Mammary microvascular endothelial cell (primary cell): ENCODE measurements at places on chromosomes 7 and 10. TPM values are rescaled to one million over a fixed set of nuclear protein-coding genes. Genes with fewer than 3 reads are reported as not detected.

Gene WDFY4
- total RNA-seq: 2.6 and 3.5 TPM in 2 replicates

Gene BRAT1
- 39.9 and 41.0 TPM in 2 replicates for total RNA-seq

Gene ADCY1
- 0.07 and 0.25 TPM in 2 replicates for total RNA-seq

Gene RASSF4
- 2.2 and 2.5 TPM in 2 replicates for total RNA-seq

Gene MLXIPL
- total RNA-seq: not detected in 2 replicates

Gene ICA1
- total RNA-seq: 10.9 and 11.1 TPM in 2 replicates

Gene SKAP2
- 31.1 and 40.2 TPM in 2 replicates for total RNA-seq

Gene ATOH7
- total RNA-seq: not detected in 2 replicates

Gene OR2A5
- not detected in 2 replicates for total RNA-seq

Gene PCBD1
- 88.6 and 97.0 TPM in 2 replicates for total RNA-seq

Gene RPA3
- total RNA-seq: 28.4 and 30.0 TPM in 2 replicates

Gene ITGB8
- total RNA-seq: 0.34 and 0.67 TPM in 2 replicates

Gene NKX1-2
- total RNA-seq: not detected in 2 replicates

Gene LRRD1
- total RNA-seq: 0.07 TPM in 1 of 2 replicates, not detected in the other

Gene C10orf67
- not detected in 2 replicates for total RNA-seq

Gene CTNNA3
- under 0.01 TPM in 1 of 2 replicates, not detected in the other for total RNA-seq

Gene ZNF862
- 3.4 and 5.1 TPM in 2 replicates for total RNA-seq

Gene LMOD2
- not detected in 2 replicates for total RNA-seq

Gene BEND7
- total RNA-seq: 8.8 and 9.6 TPM in 2 replicates

Gene AGK
- total RNA-seq: 25.0 and 25.5 TPM in 2 replicates

Gene LRRC4
- 0.44 and 0.60 TPM in 2 replicates for total RNA-seq

Gene TAX1BP1
- 44.8 and 45.5 TPM in 2 replicates for total RNA-seq

Gene ADAP1
- total RNA-seq: 0.44 and 5.9 TPM in 2 replicates

Gene ZNF365
- total RNA-seq: 0.20 and 0.33 TPM in 2 replicates

Gene GSTK1
- 142 and 159 TPM in 2 replicates for total RNA-seq

Gene SPDYE16
- 0.07 TPM in 1 of 2 replicates, not detected in the other for total RNA-seq

Gene ZNF467
- 0.73 and 1.2 TPM in 2 replicates for total RNA-seq

Gene ZNF488
- total RNA-seq: 0.07 and 0.15 TPM in 2 replicates

Gene SFXN3
- 80.3 and 88.3 TPM in 2 replicates for total RNA-seq

Gene KCNIP2
- not detected in 2 replicates for total RNA-seq

Gene SLC26A5
- total RNA-seq: not detected in 2 replicates

Gene ITIH5
- total RNA-seq: 0.30 and 0.80 TPM in 2 replicates

Gene VWDE
- not detected in 2 replicates for total RNA-seq

Gene CYP3A5
- total RNA-seq: not detected in 2 replicates

Gene ASZ1
- total RNA-seq: not detected in 2 replicates

Gene TMEM26
- not detected in 2 replicates for total RNA-seq

Gene RARRES2
- total RNA-seq: not detected in 2 replicates

Gene MINPP1
- 24.4 and 27.2 TPM in 2 replicates for total RNA-seq

Gene TDRD1
- 0.07 TPM in 1 of 2 replicates, not detected in the other for total RNA-seq

Gene AGR3
- total RNA-seq: not detected in 2 replicates
